Activated CD8-positive, alpha-beta T cell treated with anti-CD3 and anti-CD28 coated beads for 36 hours (primary cell): ENCODE measurements at places on chromosomes 1 and 21. TPM values are rescaled to one million over a fixed set of nuclear protein-coding genes. Genes with fewer than 3 reads are reported as not detected.

DNA sequence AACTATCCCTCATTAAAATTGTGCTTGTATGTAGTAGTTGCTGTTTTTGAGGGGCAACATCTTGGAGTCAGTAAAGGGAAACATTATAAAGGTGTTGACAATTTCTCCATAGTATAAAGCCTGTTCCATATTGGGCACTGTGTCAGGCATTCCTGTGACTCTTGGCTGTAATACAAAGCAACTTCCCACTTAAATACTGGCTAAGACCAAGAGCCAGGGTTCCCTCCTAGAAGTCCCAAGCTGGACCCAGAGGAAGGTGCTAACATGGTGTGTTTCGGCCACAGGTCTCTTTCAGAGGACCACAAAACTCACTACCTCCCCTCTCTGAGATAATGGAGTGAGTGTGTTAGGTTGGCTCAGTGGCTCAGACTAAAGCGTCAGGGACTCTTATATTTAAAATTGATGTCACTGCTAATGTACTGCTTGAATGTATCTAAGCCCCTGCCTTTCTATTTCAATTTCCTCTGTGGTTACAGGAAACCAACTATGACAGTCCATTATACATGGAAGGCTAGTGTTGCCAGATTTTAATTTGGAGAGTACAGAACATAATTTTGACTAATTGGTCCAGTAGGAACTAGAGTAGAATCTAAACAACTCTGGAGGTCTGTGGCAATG is 74.7 kb upstream of the RGL1 start:
- DNase-seq = no peak
- H3K36me3 ChIP-seq = no peaks in the 10 kb centered on the region
- no peak overlapping the region for H3K4me3 ChIP-seq
- no peaks in the 10 kb centered on the region for H3K4me1 ChIP-seq

- H3K27me3 ChIP-seq = peaks cover 9% of the 10 kb centered on the region
- no peaks in the 10 kb centered on the region for H3K4me1 ChIP-seq
- H3K27ac ChIP-seq = no peak overlapping the region
- H3K4me3 ChIP-seq = no peak overlapping the region
- H3K36me3 ChIP-seq = no peaks in the 10 kb centered on the region
These were observed 28.5 kb upstream of the CHRM3 start for GRCh38 chr1:239357867-239358266.

DNA sequence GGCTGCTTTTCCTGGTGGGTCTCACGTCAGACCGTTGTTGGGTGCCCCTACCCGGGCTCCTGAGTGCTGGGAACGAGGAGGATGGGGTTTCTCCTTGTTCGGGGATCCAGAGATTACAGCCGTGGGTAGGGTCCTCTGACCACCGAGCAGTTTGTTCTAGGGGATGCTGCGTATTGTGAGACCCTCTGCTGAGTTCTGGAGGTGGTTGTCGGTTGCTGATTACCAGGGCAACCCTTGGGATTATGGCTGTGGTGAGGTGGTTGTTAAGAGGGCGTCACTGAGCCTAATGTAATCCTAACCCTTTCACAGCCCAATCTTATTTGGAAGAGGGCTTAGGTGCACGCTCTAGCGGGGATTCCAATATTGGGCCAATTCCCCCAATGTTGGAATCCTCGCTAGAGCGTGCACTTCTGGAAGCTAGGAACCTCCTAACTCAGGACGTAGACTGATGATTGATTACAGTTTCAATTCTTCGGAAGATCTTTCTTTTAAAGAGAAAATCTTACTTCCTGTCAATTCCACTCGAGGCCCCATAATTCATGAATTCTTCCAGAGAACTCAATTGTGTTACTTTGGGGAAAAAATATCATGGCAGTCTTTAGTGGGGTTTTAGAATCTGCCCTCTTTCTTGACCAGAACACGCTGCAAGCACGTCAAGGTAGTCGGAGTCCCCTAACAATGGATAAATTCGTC is 483 bp downstream of the TCEANC2 start:
- no peak overlapping the region for H3K27ac ChIP-seq
- peaks cover 26% of the 10 kb centered on the region for H3K4me1 ChIP-seq
- peaks cover 24% of the 10 kb centered on the region for H3K36me3 ChIP-seq

- H3K36me3 ChIP-seq = no peaks in the 10 kb centered on the region
- H3K27me3 ChIP-seq = no peaks in the 10 kb centered on the region
- no peak overlapping the region for H3K27ac ChIP-seq
- H3K4me1 ChIP-seq = peaks cover 51% of the 10 kb centered on the region
- no peak overlapping the region for H3K4me3 ChIP-seq
- DNase-seq = no peak
These were observed 203.9 kb downstream of the TOMM20 start for GRCh38 chr1:234924450-234925355.

GRCh38 chr1:97849345-97850340 is 71.2 kb downstream of the DPYD start:
- peaks cover 16% of the 10 kb centered on the region for H3K4me1 ChIP-seq
- H3K27ac ChIP-seq = peak overlapping the region; percentile 44
- no peaks in the 10 kb centered on the region for H3K27me3 ChIP-seq
- peaks cover 5% of the 10 kb centered on the region for H3K36me3 ChIP-seq
- H3K4me3 ChIP-seq = peak overlapping the region; percentile 51

- H3K27me3 ChIP-seq = no peaks in the 10 kb centered on the region
- peaks cover 47% of the 10 kb centered on the region for H3K4me1 ChIP-seq
- peak; percentile 71 for DNase-seq
- peak overlapping the region; percentile 86 for H3K4me3 ChIP-seq
- H3K36me3 ChIP-seq = peaks cover under 1% of the 10 kb centered on the region
These were observed 561 bp upstream of the COQ8A start for GRCh38 chr1:226939438-226940028.

SORT1 gene
- total RNA-seq = 2.5 TPM

ZMPSTE24 gene
- total RNA-seq = 21.2 TPM

COL18A1 gene
- 9.4 TPM for total RNA-seq
